ENCODE measurements at places on chromosomes 11 and 22.

DNA sequence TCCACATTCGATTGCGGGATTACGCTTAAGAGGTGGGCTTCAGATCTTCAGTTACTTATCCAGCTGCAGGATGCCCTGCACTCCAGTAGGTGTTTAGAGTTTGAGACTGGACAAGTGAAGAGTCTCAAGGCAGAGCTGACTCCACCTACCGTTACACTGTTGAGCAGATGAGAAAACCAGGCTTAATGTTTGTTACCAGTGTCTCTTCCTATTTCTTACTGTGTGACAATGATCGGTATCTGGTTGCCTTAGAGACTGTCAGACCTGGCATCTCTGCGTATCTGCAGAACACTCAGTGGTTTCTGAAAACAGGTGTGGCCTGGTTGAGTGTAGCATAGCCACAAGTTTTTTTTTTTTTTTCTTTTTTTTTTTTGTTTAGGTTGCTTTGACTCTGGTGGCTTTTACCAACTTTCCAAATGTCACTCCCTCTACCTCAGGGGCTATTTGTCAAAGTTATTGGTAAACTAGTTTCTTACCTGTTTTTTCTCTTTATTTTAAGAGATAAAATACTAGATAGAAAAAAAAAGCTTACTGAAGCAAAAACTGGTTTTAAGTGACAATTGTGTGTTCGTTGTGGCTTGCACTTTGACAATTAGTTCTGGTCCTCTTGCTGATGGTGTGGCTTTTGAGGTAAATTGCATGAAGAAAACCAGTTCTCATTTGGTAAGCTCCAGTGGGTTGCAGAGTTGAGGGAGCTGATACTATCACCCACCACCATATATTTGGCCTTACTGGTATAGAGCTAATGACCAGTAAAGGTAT lies 284.8 kb downstream of the ETS1 start:
- no peak overlapping the region for H3K4me3 ChIP-seq
- peak; percentile 29 for DNase-seq
- H3K27me3 ChIP-seq = no peaks in the 10 kb centered on the region
- H3K4me1 ChIP-seq = no peaks in the 10 kb centered on the region
- no peaks in the 10 kb centered on the region for H3K36me3 ChIP-seq

GRCh38 chr11:62882431-62882749 lies 1.7 kb downstream of the SLC3A2 start:
- H3K27ac ChIP-seq = peak overlapping the region; percentile 97
- H3K27me3 ChIP-seq = no peaks in the 10 kb centered on the region
- DNase-seq = no peak
- peaks cover 59% of the 10 kb centered on the region for H3K4me1 ChIP-seq
- H3K4me3 ChIP-seq = peak overlapping the region; percentile 60

- H3K4me3 ChIP-seq = no peak overlapping the region
- H3K4me1 ChIP-seq = no peaks in the 10 kb centered on the region
- H3K27ac ChIP-seq = no peak overlapping the region
- H3K27me3 ChIP-seq = no peaks in the 10 kb centered on the region
- no peaks in the 10 kb centered on the region for H3K36me3 ChIP-seq
- DNase-seq = no peak
Measured at GRCh38 chr22:27080863-27081262, 423.5 kb downstream of the MIAT start.

GRCh38 chr22:37804352-37804880 lies 3.3 kb upstream of the GCAT start:
- peaks cover 53% of the 10 kb centered on the region for H3K4me1 ChIP-seq
- no peaks in the 10 kb centered on the region for H3K36me3 ChIP-seq
- DNase-seq = no peak
- no peaks in the 10 kb centered on the region for H3K27me3 ChIP-seq

DNA sequence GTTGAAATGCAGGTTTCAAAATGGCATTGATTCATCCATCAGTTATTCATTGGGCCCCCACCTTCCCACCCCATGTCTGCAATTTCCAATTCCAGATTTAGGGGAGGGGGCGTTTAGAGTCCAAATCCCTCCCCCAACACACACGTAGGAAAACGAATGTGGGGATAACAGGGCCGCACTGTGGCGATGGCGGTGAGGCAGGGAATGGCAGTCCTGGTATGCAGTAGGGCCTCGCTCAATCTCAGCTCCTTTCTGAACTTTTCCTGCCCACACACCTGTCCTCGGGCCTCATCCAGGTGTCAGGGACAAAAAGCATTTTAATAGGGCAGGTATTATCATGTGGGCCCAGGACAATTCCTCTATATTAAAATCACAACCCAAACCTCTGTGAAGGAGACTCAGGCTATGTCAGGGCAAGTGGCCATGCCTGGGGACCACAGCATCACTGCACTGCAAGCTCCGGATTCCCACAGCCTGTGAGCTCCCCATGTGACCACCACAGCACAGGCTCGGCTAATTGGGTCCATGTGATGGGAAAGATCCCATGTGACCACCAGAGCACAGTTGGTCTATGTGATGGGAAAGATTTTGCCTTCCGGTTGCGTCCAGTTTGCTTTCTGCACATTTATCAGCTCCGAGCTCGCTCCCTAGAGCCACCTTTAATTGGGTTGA lies 44.5 kb downstream of the RTL6 start:
- H3K27ac ChIP-seq = no peak overlapping the region
- no peaks in the 10 kb centered on the region for H3K4me1 ChIP-seq
- peak; percentile 0 for DNase-seq
- no peaks in the 10 kb centered on the region for H3K36me3 ChIP-seq
- no peaks in the 10 kb centered on the region for H3K27me3 ChIP-seq

- H3K27ac ChIP-seq = no peak overlapping the region
- no peaks in the 10 kb centered on the region for H3K36me3 ChIP-seq
- no peak overlapping the region for H3K4me3 ChIP-seq
- peaks cover 17% of the 10 kb centered on the region for H3K4me1 ChIP-seq
- no peak for DNase-seq
Measured at GRCh38 chr11:120224972-120225909, 14.4 kb downstream of the OAF start.

DNA sequence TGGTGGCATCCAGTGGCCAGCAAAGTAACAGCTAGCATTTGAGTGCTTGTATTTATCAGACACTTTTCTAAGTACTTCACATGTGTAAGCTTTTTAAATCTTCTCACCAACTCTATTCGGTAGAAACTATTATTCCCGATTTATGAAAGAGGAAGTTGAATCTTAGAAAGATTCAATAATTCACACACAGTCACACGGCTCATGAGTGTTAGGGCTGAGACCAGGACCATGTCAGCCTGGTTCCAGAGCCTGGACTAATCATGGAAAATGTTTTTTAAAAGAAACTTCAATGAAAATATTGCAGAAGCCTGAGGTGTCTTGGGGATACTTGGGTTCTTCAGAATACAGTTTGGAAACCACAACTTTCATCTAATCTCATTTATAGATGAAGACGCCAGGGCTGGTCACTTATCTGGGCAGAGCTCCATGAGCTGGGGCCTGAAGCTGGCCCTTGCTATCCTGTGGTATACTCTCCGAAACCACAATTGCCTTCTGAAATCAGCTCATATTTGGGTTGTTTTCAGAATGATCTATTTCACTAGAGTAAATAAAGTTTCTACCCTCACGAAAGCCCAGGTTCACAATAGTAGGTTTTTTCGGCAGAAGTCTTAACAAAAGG lies 4.3 kb upstream of the CRTAM start:
- no peaks in the 10 kb centered on the region for H3K36me3 ChIP-seq
- no peak overlapping the region for H3K4me3 ChIP-seq
- no peaks in the 10 kb centered on the region for H3K27me3 ChIP-seq

- no peak overlapping the region for H3K4me3 ChIP-seq
- H3K27me3 ChIP-seq = peaks cover 9% of the 10 kb centered on the region
- no peak for DNase-seq
- H3K36me3 ChIP-seq = no peaks in the 10 kb centered on the region
- H3K27ac ChIP-seq = no peak overlapping the region
Measured at GRCh38 chr11:60928563-60929001, 4.3 kb downstream of the TMEM132A start.

DNA sequence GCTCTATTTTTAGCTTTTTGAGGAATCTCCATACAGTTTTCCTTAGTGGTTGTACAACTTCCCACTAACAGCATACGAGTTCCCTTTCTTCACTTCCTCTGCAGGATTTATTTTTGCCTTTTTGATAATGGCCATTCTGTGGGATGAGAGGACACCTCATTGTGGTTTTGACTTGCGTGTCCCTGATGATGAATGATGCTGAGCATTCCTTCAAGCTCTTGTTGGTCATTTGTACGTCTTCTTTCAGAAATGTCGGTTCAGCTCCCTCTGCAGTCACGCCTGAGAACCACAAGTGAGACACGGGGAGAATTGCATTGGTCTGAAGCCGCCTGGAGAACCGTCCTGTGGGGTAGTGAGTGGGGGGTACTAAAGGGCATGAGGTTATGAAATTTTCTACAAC lies 2.0 kb upstream of the KRTAP5-10 start:
- no peak overlapping the region for H3K27ac ChIP-seq
- H3K4me1 ChIP-seq = no peaks in the 10 kb centered on the region
- DNase-seq = no peak
- H3K36me3 ChIP-seq = no peaks in the 10 kb centered on the region

DNA sequence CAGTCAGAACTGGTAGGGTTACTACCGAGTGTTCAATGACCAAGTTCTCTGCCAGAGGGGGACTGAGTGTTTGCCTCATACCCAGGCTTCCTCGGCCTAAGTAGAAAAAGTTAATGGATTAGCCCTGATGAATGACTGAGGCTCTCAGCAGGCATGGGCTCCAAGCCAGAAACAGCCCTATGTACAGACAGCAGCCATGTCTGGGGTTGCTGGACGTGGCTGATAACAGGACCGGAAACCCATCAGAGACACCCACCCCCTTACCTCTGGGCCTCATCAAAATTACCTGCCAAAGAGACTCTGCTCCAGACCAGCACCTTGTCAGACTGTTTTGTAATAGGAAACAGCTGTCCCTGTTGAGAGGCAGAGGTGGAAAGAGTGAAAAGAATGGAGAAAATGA lies 351.4 kb downstream of the ETS1 start:
- H3K27ac ChIP-seq = no peak overlapping the region
- H3K4me3 ChIP-seq = no peak overlapping the region
- no peaks in the 10 kb centered on the region for H3K36me3 ChIP-seq
- peaks cover 3% of the 10 kb centered on the region for H3K4me1 ChIP-seq
- peak; percentile 33 for DNase-seq
- no peaks in the 10 kb centered on the region for H3K27me3 ChIP-seq

GRCh38 chr11:126140926-126141280 lies 70.5 kb downstream of the RPUSD4 start:
- peak; percentile 47 for DNase-seq
- H3K4me3 ChIP-seq = no peak overlapping the region
- no peaks in the 10 kb centered on the region for H3K27me3 ChIP-seq

- no peak overlapping the region for H3K4me3 ChIP-seq
- no peaks in the 10 kb centered on the region for H3K27me3 ChIP-seq
- DNase-seq = peak; percentile 86
- peaks cover 57% of the 10 kb centered on the region for H3K4me1 ChIP-seq
- H3K36me3 ChIP-seq = no peaks in the 10 kb centered on the region
Measured at GRCh38 chr11:67645521-67646461, 4.7 kb downstream of the ACY3 start.

- no peaks in the 10 kb centered on the region for H3K36me3 ChIP-seq
- no peaks in the 10 kb centered on the region for H3K27me3 ChIP-seq
- H3K27ac ChIP-seq = no peak overlapping the region
- DNase-seq = no peak
Measured at GRCh38 chr11:1733716-1734640, 16.4 kb downstream of the IFITM10 start.

DNA sequence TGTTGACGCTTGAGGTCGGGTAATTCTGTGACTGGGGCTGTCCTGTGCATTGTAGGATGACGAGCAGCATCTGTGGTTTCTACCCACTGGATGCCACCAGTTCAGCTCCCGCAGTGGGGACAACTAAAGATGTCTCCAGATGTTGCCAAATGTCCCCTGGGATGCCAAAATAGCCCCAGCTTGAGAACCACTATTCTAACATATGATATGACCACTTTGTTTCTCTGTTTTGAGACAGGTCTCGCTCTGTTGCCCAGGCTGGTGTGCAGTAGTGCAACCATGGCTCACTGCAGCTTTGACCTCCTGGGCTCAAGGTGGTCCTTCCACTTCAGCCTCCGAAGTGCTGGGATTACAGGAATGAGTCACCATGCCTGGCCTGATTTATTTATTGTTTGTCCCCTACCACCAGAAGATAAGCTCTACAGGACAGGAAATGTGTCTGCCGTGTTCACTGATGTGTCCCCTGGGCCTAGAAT lies 4.4 kb upstream of the MEN1 start:
- H3K27ac ChIP-seq = peak overlapping the region; percentile 49
- no peaks in the 10 kb centered on the region for H3K36me3 ChIP-seq
- H3K4me3 ChIP-seq = no peak overlapping the region
- H3K27me3 ChIP-seq = no peaks in the 10 kb centered on the region

DNA sequence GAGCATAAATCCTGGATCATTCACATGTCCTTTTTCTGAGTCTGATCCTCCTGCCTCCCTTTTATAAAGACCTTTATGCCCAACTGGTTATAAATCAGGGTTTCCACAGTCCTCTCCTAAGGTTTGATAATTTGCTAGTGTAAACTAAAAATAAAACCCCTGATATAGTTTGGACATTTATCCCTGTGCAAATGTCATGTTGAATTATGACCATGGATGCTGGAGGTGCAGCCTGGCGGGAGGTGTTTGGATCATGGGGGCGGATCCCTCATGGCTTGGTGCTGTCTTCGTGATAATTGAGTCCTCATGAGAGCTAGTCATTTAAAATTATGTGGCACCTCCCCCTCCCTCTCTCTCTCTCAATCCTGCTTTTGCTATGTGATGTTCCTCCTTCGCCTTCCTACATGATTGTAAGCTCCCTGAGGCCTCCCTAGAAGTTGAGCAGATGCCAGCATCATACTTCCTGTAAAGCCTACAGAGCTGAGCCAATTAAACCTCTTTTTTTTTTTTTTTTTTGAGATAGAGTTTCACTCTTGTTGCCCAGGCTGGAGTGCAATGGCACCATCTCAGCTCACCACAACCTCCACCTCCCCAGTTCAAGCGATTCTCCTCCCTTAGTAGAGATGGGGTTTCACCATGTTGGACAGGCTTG lies 9.6 kb upstream of the MTCH2 start:
- no peak overlapping the region for H3K4me3 ChIP-seq
- no peak for DNase-seq
- no peak overlapping the region for H3K27ac ChIP-seq
- H3K36me3 ChIP-seq = no peaks in the 10 kb centered on the region
- H3K4me1 ChIP-seq = no peaks in the 10 kb centered on the region

DNA sequence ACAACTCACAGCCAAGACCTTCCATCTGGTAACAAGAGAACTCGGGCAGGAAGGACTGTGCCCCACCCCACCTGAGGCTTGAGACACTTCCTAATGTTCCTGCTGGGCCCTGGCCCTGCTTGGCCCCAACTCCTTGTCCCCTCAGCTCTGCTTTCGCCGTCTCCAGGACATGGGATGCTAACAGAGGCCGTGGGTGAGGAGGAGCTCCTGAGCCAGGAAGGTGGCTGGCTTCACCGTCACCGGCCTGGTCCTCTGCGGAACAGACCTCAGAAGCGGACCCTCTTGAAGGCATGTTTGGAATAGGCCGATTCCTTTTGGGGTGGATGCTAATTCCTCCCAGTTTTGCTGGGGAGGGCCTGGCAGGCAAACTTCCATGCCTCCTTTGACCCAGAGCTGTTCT lies 154.3 kb downstream of the CACNA1I start:
- H3K4me1 ChIP-seq = no peaks in the 10 kb centered on the region
- no peak for DNase-seq
- H3K27ac ChIP-seq = no peak overlapping the region
- no peaks in the 10 kb centered on the region for H3K36me3 ChIP-seq

- no peak overlapping the region for H3K4me3 ChIP-seq
- no peaks in the 10 kb centered on the region for H3K27me3 ChIP-seq
- H3K27ac ChIP-seq = no peak overlapping the region
- DNase-seq = no peak
- H3K36me3 ChIP-seq = no peaks in the 10 kb centered on the region
Measured at GRCh38 chr22:47804281-47804680, 1041.8 kb downstream of the TBC1D22A start.

- no peaks in the 10 kb centered on the region for H3K27me3 ChIP-seq
- no peak overlapping the region for H3K4me3 ChIP-seq
- H3K4me1 ChIP-seq = no peaks in the 10 kb centered on the region
- H3K36me3 ChIP-seq = no peaks in the 10 kb centered on the region
Measured at GRCh38 chr22:47807506-47807905, 1045.1 kb downstream of the TBC1D22A start.
